Activated CD4-positive, alpha-beta T cell treated with anti-CD3 and anti-CD28 coated beads for 36 hours (primary cell): ENCODE measurements at places on chromosomes 6 and 20. TPM values are rescaled to one million over a fixed set of nuclear protein-coding genes. Genes with fewer than 3 reads are reported as not detected.

The CRIP3 gene
- total RNA-seq: 1.6 TPM

The KCNK5 gene
- total RNA-seq: 15.8 TPM

- DNase-seq: peak; percentile 7
These were observed 942.5 kb upstream of the CITED2 start for GRCh38 chr6:140316966-140317365.

The CYP24A1 gene
- total RNA-seq: not detected

DNA sequence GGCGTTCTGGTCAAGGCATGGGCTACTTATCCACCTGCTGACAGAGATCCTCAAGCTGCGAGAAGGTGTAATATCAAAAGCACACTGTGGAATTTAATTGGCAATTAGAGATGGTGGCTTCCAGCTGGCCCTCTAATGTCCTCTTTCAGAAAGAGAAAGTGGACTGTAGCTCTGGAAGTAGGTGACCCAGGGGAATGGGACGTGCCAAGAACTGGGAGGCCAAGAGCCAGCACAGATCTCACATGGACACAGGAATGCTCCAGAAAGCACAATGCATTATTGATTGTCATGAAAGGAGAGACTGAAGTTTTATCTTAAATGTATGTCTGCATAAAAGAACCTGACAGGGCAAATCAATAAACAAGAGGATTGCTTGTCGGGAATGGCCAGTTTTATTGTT lies 198.6 kb upstream of the CDH4 start:
- DNase-seq: no peak

GRCh38 chr20:57398231-57398821 lies 7.1 kb downstream of the RBM38 start:
- peak; percentile 93 for DNase-seq

The RTEL1 gene
- 44.5 TPM for total RNA-seq

GRCh38 chr6:146770965-146771735 lies 172.4 kb downstream of the ADGB start:
- DNase-seq: peak; percentile 65

GRCh38 chr6:166156942-166157341 lies 10.7 kb downstream of the TBXT start:
- no peak for DNase-seq

- DNase-seq: no peak
These were observed 552 bp upstream of the DEF6 start for GRCh38 chr6:35296931-35297600.

The KHDC1 gene
- total RNA-seq: 2.8 TPM

- DNase-seq: no peak
These were observed 103.2 kb downstream of the TOX2 start for GRCh38 chr20:44017905-44018258.

DNA sequence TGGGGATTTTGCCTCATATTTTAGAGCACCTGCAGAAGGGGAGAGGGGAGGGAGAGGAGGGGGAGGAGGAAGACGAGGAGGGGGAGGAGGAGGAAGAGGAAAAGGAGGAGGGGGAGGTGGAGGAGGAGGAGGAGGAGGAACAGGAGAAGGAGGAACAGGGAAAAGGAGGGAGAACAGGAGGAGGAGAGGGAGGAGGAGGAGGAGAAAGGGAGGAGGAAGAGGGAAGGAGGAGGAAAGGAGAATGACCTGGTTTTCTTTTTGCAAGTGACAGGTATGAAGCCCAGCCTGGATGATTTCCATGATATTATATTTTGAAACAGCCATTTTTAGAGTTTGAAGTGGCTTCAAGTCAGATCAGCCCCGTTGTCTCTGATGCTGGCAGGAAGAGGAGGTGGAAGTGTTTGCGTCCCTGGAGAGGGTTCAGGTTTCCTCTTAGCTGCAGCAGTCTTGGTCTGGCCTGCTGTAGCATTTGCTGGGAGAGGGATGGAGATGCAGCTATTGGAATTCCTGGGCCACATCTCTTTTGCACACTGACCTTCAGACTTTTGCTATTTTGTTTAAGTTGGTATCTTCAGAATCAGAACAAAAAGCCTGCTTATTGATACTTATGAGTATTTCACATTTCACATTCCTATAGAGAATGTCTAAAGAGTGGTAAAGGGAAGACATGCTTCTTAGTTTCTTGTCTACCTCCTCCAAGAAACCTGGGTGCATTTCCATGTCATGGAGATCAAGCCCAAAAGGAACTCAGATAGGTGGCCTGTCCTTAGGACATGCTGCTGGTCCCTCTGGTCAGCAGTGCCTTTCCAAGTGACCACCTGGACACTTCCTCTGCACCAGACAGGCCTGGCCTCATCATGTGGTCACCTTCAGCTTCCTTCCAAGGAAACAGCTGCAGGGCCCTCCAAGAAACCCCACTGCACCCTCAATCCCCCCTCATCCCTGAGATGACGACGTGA lies 54.3 kb upstream of the IYD start:
- DNase-seq: no peak

- no peak for DNase-seq
These were observed 169.3 kb downstream of the BCAS1 start for GRCh38 chr20:53901064-53901463.

The ZSCAN26 gene
- total RNA-seq: 6.7 TPM

GRCh38 chr6:132666118-132666517 lies 7.1 kb upstream of the TAAR1 start:
- no peak for DNase-seq

The LRRC73 gene
- 0.18 TPM for total RNA-seq

GRCh38 chr20:63744574-63745423 lies 5.2 kb downstream of the SLC2A4RG start:
- no peak for DNase-seq

DNA sequence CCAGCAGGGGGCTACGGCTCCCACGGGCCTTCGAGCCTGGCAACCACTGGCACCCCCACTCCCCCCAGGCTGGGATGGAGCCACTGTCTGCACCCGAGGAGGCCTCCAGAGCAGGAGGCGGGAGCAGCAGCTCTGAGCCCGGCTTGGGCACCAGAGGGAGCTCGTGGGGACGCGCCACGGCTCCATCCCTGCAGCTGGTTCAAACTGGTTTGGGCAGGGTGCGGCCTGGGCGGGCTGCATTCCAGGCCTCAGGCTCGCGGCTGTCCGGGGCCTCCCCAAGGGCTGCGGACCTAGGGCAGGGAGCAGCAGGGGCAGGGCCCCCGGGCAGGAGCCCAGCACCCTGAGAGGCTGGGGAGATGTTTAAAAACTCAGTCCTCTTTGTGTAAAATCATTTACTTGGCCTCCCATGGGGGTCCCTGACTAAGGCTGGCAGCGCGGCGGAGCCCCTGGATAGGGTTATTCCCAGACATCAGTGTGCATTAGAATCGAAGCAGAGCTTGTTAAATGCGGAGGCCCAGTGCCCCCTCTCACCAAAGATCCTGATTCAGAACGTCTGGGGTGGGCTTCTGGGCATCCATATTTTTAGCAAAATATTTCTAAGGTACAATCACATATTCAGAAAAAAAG lies 4.1 kb upstream of the BCAS4 start:
- peak; percentile 93 for DNase-seq

DNA sequence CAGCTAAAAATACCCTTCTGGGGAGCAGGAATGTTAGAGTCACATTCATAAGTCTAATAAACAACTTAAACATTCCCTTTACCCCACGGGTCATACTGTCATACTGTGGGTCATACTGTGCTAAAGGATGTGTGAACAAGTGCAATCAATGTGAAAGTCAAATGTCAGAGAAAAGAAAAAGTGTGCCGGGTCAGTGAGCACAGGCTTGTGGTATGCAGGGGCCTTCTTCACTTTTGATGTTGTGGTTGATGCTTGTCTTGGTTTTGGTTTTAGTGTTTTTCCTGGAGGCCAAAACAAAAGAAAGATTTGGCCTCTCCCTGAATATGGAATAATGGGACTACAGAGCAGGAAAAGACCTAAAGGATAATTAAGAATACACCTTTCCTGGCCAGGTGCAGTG lies 267.9 kb upstream of the PLN start:
- DNase-seq: no peak

GRCh38 chr6:25220857-25221256 lies 58.3 kb upstream of the CARMIL1 start:
- no peak for DNase-seq

GRCh38 chr6:54899442-54899841 lies 52.9 kb downstream of the FAM83B start:
- no peak for DNase-seq

DNA sequence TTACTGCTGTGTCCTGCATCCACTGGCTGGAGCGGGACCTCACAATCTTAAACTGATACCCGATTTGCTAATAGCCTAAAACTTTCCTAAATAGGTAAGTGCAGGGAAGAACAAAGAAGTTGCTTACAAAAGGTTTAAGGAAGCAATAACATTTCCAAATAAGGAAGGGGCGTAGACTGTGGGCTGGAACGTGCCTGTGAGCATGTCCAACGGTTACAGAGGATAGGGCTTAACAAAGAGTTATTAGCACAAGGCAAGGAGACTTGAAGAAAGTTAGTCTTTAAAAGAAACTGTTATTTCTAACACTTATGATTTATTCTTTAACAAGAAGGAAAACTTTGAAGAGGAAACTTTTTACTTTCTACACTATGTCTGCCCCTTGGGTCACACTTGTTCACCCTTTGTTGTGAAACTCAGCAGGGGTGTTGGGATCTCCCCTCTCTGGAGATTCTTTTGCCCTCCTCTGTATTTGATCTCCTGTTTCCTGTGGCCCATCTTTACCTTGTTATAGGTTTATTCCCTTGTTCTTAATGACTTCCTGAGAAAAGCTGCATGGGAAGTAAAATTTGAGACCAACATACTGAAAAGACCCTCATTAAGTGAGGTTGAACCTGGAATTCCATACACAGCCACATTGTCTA lies 28.7 kb downstream of the KAT14 start:
- DNase-seq: peak; percentile 8

The TMC2 gene
- total RNA-seq: not detected

DNA sequence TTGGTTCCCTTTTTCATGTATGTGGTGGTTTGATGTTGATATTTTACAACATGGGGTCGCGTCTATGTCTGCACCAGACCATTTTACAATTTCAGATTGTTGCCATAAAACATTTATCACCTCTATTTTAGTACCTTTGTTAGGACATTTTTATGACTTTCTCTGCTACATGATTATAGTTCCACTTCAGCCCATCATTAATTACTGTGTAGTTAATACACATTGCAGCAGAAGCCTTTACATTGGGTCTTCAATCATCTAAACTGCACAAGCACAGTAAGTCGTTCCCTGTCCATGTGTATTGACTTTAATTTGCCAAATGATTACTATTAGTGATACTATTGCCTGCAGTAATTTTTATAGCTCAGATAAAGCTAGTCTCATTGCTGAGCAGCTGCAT lies 15.7 kb upstream of the TMEM217 start:
- no peak for DNase-seq

DNA sequence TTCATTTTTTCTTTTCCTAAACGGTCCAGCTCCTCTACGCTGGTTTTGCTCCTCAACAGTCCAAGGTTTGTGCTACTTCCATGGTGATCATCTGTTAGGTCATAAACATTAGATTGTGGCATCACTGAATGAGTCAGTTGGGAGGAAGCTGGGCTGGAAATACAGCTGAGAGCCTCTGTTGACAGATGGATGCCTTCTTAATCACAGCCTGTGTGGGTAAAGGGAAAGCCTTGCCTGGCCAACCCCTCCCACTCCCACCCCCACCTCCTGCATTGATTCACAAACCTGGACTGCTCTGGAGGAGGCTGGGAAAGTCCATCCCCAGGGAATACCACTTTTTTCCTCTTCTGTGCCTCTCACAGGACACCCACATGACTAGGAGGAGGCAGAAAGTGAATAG lies 180.6 kb upstream of the CCN2 start:
- DNase-seq: no peak

DNA sequence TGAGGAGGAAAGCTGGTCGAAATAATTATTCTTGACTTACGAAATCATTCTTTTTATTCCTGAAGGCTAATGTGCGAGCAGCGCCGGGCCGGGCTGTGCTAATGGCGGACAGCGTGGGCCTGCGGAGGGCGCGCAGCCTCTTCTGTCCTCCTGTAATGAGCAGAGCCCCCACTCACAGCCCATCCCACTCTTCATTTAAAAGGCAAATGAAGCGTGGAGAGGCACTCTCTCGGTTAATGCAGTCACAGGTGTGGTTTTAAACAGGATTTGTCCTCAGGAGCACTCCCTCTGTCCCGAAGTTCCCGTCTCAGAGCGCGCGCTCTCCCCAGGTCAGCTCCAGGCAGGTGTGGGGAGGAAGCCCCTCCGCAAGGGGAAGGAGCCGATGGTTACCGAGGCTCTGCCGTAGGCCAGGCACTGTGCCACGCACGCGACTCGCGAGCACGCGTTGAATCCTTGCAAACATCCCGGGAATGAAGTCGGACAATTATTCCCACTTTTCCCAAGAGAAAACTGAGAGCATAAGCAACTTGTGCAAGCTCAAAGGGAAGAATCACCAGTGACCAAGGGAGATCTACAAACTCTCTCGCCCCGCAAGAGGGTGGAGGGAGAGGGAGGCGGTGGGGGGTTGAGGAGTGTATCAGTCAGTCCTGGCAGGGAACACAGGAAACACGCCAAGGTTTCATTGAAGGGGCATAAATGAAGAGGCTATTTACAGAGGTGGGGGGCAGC lies 35.5 kb upstream of the ZFAND3 start:
- peak; percentile 38 for DNase-seq

DNA sequence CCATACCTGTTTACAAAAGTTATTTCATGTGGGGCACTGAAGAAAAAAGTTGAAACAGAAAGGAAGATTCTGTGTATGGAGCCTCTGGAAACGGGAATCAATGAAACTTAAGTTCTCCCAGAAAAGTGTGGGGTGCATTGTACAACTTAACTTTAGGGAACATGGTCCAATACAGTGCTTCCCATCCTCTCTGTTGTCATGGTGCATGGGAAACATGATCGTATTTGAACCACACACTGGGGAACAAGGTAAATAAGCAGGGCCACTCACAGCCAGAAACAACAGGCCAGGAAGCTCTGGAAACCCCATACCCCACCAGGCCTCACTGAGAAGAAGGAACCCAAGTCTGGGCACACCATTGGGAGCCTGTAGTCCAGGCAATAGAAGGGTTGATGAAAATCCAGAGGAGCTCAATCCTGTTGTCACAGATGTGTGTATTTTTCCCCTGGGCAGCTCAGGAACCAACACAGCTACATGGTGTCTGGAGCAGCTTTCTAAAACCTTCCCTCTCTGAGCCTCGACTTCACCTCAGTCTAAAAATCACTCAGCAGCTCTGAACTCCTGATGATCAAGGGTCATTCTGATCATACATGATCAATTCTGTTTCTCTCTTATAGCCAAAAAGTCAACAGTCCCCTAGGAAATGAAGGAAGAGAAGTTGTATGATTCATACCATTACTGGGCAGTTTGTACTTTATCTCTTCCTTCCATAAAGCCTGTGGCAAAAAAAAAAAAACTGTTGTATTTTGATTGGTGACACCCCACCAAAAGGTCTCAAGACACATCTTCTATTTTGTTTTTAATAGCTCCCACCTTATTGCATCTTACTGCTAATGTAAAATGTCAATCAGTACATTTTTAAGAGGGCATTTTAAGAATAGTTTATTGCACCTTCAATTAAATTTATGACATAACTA lies 198.5 kb upstream of the TAB2 start:
- DNase-seq: no peak

DNA sequence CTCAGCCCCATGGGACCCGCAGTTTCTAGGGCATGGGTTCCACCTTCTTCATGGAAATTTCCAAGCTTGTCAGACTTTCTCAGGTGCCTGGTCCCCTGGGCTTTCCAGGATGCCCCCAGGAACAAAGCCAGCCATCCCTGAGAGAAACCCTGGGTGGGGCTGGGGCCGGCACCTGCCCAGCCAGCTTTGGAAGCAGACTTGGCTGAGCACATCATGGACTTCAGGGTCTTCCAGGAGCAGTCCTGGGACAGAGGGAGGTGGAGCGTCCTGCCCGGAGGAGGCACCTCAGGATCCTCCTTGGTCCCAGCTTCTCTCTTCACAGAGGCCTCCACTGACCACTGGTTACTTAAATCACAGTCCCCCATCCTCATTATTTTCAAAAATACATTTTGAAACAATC lies 13.5 kb downstream of the MYT1 start:
- DNase-seq: no peak
